ENCODE measurements at places on chromosomes 4 and X.

DNA sequence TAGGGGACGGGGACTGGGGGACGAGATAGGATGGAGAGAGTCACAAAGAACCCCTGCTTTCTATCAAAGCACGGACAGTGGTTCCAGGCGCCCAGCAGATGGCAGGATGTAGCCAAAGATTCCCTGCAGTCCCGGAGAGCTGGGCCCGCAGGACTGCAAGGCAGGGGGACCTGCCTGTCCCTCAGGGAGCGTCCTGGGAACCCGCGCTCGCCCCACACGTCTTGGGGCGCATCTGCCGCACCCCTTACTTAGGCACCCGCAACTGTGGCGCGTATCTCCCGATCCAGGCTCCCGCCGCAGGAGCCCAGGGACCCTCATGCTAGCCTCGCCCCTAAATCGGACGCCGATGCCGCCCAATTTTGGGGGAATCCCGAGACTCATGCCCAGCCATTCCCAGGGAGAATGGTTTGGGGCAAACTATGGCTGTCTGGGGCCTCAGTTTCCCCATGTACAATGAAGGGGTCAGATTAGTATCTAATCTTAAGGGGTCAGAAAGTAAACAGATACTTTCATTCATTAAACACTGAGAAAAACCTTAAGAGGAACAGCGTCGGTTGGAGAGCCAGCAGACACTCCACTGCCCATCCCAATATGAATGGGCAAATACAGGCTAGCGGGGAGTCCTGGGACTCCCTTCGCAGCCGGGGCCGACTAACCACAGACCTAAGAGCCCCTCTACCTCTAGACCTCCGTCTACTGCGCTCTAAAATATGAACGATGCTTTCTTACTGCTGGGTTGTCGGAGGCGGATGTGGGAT is 581 bp upstream of the STK32B start:
- peak; percentile 47 for DNase-seq

DNA sequence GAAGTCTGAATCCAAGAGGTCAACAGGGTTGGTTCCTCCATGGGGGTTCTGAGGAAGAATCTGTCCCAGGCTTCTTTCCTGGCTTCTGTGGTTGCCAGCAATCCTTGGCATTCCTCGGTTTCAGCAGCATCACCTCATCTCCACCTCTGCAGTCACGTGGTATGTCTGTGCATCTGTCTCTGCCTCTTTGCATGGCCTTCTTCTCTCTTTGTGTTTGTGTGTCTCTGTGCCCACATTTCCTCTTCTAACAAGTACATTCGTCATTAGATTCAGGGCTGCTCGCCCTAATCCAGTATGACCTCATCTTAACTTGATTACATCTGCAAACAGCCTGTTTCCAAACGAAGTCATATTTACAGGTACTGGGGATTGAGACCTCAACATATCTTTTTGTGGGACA is 114.0 kb downstream of the BCOR start:
- peak; percentile 34 for DNase-seq

- DNase-seq: no peak
These were observed 43.1 kb downstream of the ZGRF1 start for GRCh38 chr4:112593438-112594133.

- no peak for DNase-seq
These were observed 450.6 kb upstream of the TENM3 start for GRCh38 chr4:181792641-181793040.

DNA sequence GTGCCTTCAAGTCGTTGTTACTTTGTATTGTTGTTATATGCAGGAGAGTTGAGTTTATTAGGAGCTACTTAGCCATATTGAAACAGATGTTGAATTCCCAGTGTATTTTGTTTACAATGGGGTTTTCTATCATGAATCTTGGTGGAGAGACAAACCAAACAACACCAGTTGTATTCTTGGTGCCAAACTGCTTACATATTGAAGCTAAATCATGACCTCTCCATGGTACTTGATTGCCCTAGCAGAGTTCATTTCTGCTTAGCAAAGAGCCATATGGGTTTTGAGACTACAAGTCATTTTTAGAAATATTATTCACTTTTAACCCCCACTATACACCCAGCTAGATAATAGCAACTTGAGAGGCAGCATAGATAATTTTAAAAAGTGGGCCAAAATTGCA is 85.4 kb downstream of the ADGRG4 start:
- no peak for DNase-seq

- no peak for DNase-seq
These were observed 841.6 kb upstream of the FRG1 start for GRCh38 chr4:189098932-189099696.

- DNase-seq: peak; percentile 68
These were observed 168.7 kb downstream of the SCFD2 start for GRCh38 chr4:53196882-53197771.

DNA sequence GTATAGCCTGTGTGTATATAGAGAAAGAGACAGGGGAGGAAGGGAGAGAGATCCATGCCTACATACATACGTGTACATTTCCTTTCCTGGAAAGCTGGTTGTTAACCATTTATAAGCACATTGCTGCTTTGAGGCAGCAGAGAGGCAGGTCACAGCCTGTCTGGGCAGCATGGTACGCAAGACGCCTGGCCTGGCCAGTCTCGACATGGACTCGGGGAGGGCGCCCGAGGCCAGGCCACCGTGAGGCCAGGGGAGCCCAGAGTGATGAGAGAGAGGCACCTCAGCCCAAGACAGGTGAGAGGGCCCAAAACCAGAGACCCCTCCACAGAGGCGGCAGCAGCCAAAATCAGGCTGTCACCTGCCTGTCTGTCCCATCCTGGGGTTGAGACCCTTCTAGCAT is 3.9 kb downstream of the TREX2 start:
- DNase-seq: no peak

DNA sequence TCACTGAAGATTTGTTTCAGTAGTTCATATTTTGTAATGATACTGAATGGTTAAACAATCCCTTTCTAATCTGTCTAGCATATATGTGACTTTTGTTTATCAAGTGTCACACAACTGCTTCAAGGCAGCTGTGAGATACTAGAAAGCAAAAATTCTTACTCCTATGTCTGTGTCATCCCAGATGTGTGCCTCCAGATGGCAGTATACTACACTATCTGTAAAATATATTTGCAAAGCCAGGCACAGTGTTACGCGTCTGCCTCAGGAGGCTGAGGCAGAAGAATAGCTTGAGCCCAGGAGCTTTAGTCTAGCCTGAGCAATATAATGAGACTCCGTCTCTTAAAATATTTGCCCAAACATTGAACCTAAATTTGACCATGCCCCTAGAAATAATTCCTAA is 4.0 kb downstream of the NUDT10 start:
- DNase-seq: peak; percentile 2

DNA sequence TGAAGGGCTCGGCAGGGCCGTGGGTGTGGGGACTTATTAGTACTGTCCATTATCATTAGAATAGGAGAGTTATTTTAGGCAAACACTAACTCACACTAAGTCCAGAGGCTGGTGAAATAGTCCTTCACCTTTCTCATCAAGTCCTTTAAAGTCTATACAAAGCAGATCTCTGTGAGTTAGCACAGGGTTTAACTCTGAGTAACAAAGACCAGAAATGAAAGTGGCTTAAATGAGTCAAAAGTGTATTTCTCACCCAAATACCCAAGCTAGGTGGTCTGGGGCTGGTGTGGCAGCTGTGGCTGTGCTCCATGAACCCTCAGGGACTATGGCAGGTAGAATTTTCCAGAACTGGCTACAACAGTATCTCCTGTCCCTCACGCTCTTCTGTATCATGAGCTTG is 263.2 kb downstream of the BCOR start:
- no peak for DNase-seq

- peak; percentile 47 for DNase-seq
These were observed 133.9 kb downstream of the AFAP1 start for GRCh38 chr4:7805533-7806337.

- no peak for DNase-seq
These were observed 1.7 kb upstream of the MXRA5 start for GRCh38 chrX:3348191-3348590.

GRCh38 chr4:163217505-163217904 is 50.8 kb upstream of the NAF1 start:
- DNase-seq: no peak

DNA sequence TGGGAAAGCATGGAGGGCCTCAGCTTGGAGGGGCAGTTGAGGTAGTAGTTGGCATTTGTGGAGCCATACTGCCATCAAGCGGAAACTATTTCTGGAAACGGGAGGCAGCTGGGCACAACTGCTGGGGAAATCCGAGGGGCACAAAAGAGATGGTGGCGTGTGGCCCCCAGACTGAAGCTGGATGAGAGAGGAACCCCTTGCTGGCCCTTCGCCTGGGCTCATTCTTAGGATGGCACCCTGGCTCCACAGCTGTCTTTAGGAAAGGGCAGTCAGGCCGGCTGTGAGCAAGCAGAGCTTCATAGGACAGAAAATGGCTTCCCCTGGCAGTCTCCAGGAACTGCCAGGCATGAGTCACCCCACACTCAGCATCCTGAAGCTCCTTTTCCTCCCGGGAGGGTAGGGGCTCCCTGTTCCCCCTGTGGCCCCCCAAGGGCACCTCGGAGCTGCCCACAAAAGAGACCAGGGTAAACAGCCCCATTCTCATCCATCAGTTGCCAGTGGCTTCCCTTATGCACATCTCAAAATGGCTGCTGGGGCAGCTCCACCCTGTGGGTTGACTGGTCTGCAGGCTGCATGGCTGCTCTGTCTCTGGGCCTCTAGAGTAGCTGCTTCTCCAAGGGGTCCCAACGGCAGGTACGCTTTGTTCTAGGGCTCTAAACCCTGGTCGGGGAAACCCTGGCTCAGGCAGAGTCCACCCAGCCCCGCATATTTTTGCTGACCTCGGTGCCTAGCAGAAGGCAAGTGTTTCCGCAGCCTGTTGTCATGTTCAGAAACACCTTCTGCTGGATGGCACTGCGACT is 64.7 kb downstream of the NBDY start:
- DNase-seq: peak; percentile 35

- DNase-seq: peak; percentile 55
These were observed 2340.7 kb downstream of the PCDH7 start for GRCh38 chr4:33060674-33061542.

DNA sequence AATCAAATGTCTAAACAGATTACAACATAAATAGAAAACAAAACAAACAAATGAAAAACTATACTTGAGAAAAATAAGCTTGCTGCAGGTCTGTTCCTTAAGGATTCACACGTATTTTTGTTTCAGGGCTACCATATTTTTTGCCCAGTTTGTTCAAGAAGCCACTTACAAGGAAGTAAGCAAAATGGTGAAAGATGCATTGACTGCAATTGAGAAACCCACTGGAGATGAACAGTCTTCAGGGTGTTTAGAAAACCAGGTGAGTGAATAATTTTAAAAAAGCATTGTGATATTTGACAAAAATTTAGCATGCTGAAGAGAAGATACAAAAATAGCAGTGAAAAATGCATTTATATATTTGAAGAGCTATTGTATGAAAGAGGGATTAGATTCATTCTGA is 2.0 kb downstream of the AFP start:
- no peak for DNase-seq

DNA sequence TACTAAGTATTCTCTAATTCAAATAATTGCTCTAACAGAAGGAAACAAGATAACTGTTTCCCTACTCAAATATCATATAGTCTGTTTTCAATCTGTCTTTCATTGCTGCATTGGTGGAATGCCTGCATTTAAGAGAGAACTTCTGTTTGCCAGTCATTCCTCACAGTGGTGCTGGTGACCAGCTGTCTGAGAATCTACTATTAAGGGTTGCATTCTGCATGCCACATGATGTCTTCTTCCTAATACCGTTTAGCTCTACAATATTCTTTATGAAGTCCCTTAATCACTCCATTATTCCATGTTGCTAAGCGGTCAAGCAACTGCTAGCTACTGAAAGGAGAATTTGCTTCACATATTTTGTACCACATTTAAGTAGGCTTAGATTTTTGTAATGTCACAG is 167.1 kb upstream of the CENPE start:
- DNase-seq: no peak

DNA sequence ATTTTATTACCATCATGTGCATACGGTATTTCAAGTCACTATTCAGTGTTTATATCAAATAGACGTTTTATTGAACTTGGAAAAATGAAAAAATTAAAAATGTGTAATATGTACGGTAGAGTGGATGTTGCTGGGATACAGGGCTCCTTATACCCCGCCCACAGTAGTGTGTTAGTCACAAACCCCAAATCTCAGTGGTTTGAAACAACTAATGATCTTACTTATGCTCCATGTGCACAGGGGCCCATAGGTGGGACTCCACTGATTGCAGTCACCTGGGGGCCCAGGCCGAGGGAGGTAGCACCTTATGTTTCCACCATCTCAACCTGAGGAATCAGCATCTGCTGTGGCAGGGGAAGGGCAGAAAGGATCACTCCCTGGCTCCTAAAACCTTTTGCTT is 18.1 kb downstream of the LSM6 start:
- no peak for DNase-seq

GRCh38 chrX:6095469-6095868 is 133.2 kb downstream of the NLGN4X start:
- no peak for DNase-seq

DNA sequence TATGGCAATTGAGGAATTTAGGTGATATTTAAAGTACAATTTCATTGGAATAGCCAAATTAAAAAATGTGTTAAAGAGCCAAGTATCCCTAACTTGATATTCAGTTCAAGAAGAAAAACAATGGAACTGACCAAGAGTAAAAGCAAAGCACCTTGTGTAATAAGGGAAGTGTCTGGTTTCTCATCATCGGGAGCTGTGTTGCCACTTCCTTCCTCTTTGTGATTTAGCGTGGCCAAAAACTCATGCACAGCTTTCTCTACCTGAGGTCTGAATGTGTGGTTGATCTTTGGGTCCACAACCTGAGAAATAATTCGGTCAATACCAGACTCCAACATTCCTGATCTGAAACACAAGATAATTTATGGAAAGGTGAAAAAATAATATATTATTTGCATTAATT is 12.4 kb downstream of the BOD1L1 start:
- DNase-seq: no peak

DNA sequence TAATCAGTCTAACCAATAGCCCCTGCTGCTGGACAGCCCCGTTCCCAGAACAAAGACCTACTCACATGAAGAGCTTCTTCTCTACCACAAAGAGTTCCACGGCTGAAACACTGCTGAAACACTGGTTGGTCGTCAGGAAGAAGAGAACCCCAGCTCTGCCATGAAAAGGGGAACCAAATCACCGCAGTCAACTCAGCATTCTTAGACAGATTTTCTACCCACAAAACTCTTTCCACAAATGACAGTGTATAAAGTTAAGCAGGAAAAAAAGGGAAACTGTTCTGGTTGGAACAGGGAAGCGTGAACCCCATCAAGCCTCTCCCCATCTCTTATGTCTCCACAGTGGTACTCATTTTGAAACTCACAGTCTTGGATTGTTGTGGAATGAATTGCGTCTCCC is 57.3 kb downstream of the ABCG2 start:
- no peak for DNase-seq

- no peak for DNase-seq
These were observed 1270.2 kb upstream of the AGA start for GRCh38 chr4:178712486-178712885.

DNA sequence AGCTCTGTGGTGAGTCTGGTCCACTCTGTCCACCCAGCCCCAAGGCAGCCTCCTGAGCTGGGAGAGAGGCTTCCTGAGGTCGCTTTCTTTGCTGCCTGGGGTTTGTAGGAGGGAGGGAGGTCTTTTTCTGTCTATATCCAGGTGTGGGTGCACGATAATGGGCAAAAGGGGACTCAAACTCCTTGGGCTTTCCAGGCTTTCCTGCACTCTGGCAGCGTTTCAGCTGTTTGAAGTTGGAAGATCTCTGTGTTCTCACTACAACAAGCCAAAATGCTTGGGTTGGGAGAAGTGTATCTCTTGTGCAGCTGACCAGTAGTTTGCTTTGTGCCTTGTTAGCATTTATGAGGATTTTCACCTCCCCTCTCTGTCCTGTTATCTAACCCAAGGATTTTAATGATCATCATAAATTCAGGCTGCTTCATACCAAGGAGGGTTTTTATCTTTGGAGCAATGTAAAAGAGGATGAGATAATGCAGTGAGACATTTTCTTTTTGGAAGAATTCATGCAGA is 126.3 kb downstream of the REPS2 start:
- no peak for DNase-seq
